GM13977 (cell line): ENCODE measurements at places on chromosomes 2 and 18.

DNA sequence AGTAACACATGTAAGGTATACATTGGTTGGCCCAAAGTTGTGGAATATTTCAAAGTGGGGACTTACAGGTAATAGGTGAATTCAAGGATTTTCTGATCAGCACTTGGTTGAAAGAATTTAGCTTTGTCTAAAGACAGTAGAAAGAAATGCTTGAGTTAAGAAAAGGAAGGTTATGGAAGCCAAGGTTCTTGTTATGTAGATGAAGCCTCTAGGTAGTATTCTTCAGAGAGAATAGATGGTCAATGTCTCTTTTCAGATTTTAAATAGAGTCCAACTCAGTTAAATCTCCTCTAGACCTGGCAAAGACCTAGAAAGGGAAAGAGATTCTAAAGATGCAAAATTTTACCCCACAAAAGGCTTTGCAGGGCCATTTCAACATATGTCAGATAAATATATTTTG is 157.4 kb downstream of the ANKRD30B start:
- DNase-seq, result no peak

- DNase-seq, result no peak
These were observed 39.6 kb downstream of the DOCK10 start for GRCh38 chr2:225002656-225003045.

DNA sequence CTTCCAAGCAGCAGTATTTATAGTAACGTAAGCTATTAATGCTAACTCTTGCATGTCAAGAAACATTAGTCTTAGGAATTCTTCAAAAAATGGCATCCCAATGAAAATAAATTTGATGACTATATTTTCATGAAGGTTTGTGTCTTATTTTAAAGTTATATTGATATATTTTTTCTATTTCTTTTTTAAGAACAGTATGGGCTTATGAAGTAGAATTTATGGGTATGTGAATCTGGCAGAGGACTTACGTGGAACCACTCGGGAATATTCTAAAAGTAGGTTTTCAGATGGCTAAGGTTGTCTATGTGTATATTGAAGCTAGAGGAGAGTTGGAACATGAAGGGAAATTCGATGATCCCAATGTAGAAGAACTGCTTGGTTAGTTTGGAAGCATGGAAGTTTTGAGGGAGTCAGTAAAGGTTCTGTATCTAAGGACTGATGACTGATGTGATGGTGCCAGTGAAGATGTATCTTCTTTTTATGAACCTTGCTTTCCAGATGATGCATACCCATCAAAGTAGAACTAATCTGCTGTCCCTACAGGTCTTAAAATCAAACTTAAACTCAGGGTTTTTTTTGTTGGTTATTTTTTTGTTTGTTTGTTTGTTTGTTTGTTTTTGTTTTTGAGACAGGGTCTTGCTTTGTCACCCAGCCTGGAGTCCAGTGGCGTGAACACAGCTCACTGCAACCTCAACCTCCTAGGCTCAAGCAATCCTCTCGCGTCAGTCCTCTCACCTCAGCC is 39.5 kb downstream of the DDX1 start:
- no peak for DNase-seq

DNA sequence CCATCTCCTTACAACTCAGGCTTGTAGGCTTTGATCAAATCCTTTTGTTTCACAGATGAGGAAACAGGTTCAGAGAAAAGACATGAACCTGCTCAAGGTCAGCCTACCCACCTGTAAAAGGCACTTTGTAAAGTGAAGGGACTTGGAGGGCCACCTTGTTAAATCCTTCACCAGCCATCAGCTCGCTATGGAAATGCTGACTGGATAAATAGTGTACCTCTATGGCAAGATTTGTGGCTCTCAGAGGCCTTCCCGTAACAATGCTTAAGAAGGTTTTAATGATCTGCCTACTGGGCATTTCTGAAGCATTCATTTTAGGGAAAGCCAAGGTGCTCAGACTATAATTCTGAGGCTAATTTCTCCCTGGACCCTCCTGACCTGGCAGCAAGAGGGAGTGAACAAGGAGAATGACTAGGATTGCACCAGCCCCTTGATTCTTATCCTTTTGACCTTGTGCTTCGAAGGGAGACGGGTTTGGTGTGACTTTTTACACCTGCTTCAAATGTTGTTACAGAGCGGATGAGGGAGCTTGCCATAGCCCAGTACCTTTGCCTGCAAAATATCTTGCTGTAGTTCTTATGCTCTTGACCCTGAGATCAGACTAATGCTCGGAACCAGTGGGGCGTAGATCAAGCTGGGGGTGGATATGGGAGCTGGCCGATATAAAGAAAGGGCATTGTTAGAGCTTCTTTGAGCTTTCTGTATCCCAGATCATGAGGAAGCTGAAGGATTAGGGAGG is 90.9 kb upstream of the CXCR4 start:
- no peak for DNase-seq
